ENCODE measurements at places on chromosomes 3 and 15. TPM values are rescaled to one million over a fixed set of nuclear protein-coding genes. Genes with fewer than 3 reads are reported as not detected.
A peak's percentile ranks its signal among the peaks of the same experiment; 100 is the strongest.

DNA sequence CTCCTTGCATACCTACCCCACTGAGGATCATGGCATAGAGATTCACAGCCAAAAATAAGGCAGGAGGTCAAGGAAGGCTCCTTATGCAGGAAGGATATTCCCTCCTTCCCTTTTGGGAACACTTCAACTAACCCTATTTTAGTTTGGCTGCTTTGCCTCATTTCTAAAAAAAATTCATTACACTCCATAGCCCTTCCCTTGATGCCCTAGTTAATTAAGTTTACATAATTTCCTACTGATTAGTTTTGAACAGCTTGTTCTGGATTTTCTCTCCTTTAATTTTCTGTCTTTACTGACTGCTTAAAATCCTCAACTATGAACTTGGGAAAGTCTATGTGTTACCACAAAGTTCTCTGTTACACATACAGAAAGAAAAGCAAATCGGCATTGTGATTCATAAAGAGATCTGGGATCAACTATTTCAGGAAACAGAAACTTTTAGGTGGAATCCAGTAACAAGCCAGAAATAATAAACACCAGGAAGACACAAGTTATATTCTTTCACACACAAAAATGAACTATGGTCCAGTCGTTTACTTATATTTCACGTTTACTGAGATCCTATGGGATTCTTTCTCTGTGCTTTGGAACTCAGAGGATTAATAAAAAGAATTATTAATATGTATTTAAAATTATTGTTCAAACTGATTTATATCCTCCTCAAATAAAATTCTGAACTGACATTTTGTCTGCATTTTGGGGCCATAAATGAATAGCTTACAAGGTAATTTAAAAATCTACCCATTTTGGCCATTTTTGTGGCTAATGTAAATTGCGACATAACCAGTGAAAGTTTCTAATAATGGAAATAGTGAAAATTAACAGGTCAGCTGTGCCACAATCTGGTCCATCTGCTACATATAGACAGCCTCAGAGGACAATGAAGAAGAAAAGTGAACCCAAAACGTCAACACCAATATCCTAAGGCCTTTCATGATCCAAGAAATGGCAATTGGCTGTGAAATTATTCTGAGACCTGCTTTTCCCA, 113.8 kb downstream of the FRMD5 start:
- H3K4me1 ChIP-seq: no peaks in the 10 kb centered on the region
- H3K27me3 ChIP-seq: no peaks in the 10 kb centered on the region
- DNase-seq: no peak
- H3K36me3 ChIP-seq: no peaks in the 10 kb centered on the region
- no peak overlapping the region for H3K4me3 ChIP-seq
- no peak overlapping the region for H3K27ac ChIP-seq

DNA sequence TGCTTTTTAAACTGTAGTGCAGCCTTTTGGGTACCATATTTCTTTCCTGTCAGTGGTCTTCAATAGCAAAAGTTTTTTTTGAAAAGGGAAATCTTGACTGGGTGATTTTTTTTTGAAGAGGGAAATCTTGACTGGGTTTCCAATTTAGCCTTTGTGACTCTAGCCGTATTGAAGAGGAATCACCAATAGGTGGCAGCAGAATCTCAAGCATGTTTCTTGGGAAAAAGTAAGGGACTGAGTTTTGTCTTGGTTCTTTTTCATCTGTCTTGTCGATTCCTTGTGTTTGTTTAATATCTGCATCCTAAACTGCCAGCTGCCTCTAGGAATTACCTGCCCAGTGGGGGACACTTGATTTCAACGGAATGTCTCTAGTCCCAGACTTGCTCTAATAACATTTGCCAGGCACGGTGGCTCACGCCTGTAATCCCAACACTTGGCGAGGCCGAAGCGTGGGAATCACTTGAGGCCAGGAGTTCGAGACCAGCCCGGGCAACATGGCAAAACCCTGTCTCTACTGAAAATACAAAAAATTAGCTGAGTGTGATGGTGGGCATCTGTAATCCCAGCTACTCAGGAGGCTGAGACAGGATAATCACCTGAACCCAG, 89.2 kb downstream of the RBPMS2 start:
- no peak overlapping the region for H3K27ac ChIP-seq
- DNase-seq: no peak
- no peaks in the 10 kb centered on the region for H3K27me3 ChIP-seq
- H3K36me3 ChIP-seq: no peaks in the 10 kb centered on the region
- H3K4me3 ChIP-seq: no peak overlapping the region

GRCh38 chr15:68609629-68610028, 30.8 kb downstream of the CORO2B start:
- no peak overlapping the region for H3K27ac ChIP-seq
- H3K4me1 ChIP-seq: peaks cover 21% of the 10 kb centered on the region
- peak; percentile 63 for DNase-seq
- no peaks in the 10 kb centered on the region for H3K36me3 ChIP-seq
- no peak overlapping the region for H3K4me3 ChIP-seq

DNA sequence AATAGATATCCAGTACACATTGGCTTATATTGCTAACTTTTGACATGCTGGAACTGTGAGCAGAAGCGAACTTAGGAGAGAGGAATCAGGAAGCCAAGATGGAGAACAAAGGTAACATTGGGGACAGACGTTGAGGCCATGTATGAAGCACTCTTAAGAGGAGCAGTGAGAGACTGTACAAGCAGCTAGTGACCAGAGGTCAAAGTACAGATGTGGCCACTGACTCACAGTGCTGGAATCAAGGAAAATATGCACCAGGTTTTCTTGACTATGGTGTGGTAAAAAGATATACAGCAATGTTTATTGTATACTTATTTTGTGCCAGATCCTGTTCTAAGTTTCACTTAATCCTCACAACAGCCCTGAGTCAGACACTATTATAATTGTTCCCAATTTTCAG, 2.0 kb upstream of the IL20RB start:
- no peak overlapping the region for H3K27ac ChIP-seq
- no peak for DNase-seq
- H3K27me3 ChIP-seq: no peaks in the 10 kb centered on the region

QTRT2 gene
- 29.5 TPM for total RNA-seq

- no peak overlapping the region for H3K4me3 ChIP-seq
- no peak for DNase-seq
- no peaks in the 10 kb centered on the region for H3K4me1 ChIP-seq
- no peaks in the 10 kb centered on the region for H3K36me3 ChIP-seq
Measured at GRCh38 chr3:71478568-71478967, 105.0 kb downstream of the FOXP1 start.

GPX1 gene
- 207 TPM for total RNA-seq

GRCh38 chr3:156558389-156558788, 3.5 kb upstream of the SSR3 start:
- no peak overlapping the region for H3K27ac ChIP-seq
- H3K36me3 ChIP-seq: no peaks in the 10 kb centered on the region
- no peak for DNase-seq
- no peaks in the 10 kb centered on the region for H3K4me1 ChIP-seq

- H3K4me3 ChIP-seq: no peak overlapping the region
- no peaks in the 10 kb centered on the region for H3K27me3 ChIP-seq
- no peaks in the 10 kb centered on the region for H3K36me3 ChIP-seq
Measured at GRCh38 chr15:76398317-76399104, 61.9 kb downstream of the ISL2 start.

GRCh38 chr3:17850448-17850847, 108.0 kb upstream of the TBC1D5 start:
- H3K4me1 ChIP-seq: no peaks in the 10 kb centered on the region
- no peaks in the 10 kb centered on the region for H3K36me3 ChIP-seq
- H3K27ac ChIP-seq: no peak overlapping the region
- H3K4me3 ChIP-seq: no peak overlapping the region
- DNase-seq: no peak

NUP210 gene
- 37.4 TPM for total RNA-seq

DNA sequence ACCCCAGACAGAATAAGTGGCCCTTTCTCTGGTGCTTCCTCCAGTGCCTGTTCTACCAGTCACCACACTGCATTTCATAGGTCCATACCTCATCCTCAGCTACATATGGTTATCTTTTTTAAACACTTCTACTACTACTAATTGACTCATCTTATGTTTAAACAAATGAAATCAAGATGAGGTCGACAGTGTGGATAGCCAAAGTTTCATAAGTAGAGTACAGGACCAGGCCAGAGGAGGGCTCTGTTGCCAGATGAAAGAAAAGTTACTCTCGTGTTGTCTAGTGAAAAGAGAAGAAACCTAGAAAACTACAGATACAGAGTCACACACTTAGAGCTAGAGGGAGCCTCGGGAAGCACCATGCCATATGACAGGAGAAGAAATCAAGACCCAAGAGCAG, 296.1 kb downstream of the VPS13C start:
- no peaks in the 10 kb centered on the region for H3K4me1 ChIP-seq
- H3K4me3 ChIP-seq: no peak overlapping the region
- no peak overlapping the region for H3K27ac ChIP-seq
- H3K27me3 ChIP-seq: no peaks in the 10 kb centered on the region
- no peak for DNase-seq

Measured in testis (tissue), 5 donors.